ENCODE measurements at places on chromosomes 5 and 9. TPM values are rescaled to one million over a fixed set of nuclear protein-coding genes. Genes with fewer than 3 reads are reported as not detected.
A peak's percentile ranks its signal among the peaks of the same experiment; 100 is the strongest.

SHOC1 gene
- 0.79 TPM for total RNA-seq

RFESD gene
- 1.0 TPM for total RNA-seq

TMEM215 gene
- total RNA-seq = not detected

SPINK13 gene
- not detected for total RNA-seq

SPARC gene
- total RNA-seq = 283 TPM

GFI1B gene
- 3.1 TPM for total RNA-seq

OR1J2 gene
- total RNA-seq = not detected

PCDHB12 gene
- 1.8 TPM for total RNA-seq

NPR3 gene
- 6.3 TPM for total RNA-seq

CAMK4 gene
- total RNA-seq = 2.2 TPM

IRX1 gene
- 13.3 TPM for total RNA-seq

GRCh38 chr9:88355166-88355565 is 33.1 kb upstream of the SPIN1 start:
- no peak for DNase-seq

DNA sequence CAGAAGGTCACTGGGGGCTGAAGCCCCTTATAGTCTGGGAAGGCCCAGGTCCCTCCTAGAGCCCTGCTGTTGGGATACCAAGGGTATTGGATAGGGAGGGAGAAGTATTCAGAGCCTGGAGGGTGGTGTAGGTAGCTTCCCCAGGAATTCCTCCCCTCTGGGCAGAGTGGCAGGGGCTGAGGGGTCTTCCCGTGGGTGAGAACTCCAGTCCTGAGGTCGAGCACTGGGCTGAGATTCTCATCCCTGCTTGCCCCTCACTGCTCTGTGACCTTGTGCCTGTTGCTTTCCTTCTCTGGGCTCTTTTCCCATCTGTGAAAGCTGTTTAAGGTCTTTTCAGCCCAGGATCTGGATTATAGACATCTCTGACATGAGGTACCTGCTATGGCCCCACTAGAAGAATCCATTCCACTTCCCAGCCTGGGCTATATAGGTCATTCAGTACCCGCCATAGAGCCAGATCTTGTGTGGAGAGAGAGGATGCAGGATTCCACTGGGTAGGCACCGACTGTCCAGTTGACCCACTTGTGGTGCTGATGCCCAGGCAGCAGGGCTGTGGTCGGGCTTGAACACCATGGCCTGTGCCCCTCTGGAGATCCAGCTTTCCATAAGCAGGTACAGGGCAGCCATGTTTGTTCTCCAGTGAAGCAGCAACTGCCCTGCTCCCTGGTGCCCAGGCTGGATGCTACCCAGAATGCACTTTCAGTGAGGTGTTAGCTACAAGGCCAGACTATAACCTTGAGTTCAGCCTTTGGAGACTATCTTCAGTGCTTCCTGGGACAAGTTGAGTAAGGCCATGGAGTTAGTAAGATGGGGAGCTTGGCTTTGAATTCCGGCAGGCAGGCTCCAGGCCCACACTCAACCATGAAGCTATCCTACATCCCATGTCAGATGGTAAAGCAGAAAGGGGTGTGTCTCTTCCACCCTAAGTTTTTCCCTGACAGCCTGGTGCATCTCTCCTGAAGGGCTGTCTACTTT is 60.1 kb downstream of the AMBP start:
- no peak for DNase-seq

DNA sequence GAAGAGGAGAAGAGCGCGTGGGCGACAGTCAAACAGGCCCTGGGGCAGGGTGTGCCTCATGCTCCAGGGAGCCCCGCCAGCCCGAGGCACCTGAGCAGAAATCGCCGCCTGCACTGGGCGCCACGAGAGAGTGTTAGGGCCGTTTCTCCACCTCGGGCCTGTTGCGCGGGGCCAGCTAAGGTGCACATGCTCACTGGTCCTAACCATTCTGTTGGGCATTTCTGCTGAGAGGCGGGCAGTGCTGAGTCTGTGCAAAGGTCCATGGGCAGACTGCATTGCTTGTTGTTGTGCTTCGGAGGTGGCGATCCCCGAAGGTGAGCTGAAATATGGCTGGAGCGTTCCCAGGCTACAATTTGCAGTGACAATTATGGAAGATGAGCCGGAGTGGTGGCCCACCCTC is 367.8 kb upstream of the SPATA31A5 start:
- no peak for DNase-seq

DNA sequence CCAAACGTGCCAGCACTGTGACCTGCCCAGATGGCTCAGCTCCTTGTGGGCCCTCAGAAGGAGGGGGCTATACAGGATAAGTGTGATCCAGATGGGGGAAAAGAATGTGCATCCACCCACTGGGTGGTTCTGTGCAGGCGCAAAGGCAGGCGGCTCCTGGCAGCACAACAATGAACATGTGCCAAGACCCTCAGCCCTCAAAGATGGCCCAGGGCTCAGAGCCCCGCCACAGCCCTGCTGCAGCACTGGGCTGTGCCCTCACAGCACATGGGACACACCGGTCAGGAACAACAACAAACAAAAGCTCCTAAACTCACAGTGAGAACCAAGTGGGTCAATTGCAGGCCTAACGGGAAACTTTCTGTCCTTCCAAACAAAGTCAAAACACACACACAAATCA is 4.7 kb downstream of the SEMA4D start:
- no peak for DNase-seq

DNA sequence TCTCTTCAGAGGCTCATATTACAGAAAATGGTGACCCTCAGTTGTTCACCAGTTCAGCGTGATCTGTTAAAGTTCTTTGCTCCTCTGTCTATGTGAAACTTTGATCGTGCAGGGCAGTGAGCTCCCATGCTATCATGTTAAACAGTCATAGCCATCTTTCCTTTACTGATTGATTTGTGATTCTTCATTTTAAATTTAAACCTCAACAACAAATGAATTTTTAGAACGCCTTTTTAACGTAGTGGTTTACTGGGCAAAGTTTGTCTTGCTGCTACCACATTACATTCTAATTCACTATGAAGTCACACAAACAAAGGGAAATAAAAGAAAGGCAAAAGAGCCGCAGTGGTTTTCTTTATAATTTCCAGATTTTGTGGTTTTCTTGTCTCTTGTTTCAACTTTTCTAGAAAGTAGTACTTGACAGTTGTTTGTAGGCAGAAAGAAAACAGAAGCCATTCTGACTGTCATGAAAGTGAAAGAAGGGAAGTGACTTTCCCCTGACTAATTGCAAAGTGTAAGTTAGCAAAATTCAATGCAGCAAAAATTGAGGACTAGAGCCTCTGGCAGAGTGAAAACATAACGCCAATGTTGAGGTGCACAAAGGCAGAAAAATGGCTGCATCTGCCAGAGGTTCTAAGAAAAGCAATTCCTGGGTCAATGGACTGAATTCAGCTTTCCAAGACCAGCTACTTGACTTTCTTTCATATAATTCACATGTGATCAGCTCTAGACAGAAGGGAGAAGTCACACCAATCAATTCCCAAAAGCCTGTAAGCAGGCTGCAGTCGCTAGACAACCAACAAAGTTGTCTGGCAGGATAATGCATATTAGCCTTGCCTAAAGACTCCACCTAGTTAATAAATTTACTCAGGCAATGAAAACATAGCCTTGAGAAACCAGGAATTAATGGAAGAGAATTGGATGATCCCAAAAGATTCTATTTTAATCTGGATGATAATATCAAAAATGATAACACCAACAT is 7.1 kb upstream of the IFNA6 start:
- DNase-seq = no peak

DNA sequence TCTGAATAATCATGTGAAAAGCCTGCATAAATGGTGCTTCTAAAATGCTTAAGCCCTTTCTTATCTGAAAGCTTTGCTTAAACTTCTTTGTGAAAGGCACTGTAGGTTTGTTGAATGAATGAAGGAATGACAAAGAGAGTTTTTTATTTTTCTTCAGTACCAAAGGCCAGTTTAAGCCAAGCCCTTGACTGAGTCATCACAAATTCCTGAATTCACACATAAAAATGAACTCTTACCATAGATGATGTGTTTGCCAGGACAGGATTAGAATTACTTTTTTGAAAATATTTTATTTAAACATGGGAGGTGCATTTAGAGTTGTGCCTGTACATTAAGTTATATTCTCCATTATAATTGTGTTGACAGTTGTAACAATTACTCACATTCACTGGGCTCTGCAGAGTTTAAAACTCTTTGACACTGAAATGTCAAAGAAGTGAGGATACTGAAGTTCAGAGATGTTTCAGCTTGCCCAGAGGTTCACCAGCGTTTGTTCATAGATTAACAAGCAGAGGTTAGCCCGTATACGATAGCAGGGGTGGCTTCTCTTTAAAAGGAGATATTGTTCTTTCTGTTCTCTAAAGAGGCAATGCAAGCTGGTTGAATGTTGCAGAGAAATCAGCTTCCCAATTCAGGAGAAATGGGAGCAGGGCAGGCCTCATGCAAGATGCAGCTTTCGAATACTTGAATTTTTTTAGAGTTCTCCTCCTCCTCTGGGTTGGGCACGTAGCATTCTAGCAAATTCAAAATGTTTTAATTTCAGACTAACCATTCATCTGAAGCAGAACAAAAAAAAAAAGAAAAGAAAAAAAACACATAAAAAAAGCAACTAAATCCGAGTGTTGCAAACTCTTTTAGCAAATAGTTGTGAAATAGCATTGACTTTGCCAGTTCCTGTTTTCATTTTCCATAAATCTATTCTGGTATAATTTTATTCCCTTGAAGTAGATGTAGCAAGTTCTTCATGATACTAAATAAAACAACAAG is 358.7 kb upstream of the KLF4 start:
- no peak for DNase-seq

DNA sequence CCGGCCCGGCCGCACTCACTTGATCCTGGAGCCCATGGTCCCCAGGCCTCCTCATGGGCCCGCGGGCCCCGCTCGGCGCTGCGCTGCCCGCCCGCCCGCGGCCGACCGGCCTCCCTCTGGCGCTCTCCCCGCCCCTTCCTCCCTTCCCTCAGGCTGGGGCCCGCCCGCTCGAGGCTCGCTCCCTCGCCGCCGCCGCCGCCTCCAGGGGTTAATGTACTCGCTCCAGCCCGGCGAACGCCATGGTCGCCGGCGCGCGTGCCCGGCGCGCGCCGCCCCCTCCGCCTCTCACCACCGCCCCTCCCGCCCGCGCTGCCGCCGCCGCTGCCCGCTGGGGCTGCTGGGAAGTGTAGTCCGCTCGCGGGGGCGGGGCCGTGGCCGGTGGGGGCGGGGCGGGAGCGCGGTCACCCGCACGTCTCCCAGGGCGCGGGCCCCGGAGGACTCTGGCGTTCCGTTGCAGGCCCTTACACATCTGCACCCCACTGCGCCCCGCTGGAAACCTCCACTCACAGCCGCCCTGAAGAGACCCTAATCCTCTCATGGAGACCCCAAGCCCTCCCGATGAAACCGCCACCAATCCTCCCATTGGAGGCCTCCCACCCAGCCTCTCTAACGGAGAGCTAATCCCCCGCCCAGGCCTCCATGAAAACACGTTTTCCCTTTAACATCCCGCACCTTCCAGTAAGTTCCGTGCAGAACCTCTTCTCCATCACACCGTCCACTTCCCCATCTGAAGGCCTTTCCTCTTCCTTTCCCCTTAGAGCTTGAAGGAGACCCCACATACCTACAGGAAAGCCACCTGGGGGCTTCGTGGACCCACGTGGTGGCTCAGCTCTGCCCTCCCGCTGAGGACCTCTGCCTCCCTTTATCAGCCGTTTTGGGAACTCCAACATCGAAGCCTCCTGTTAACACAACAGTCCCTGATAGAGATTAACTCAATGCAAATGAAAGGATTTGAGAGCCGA is at the start of gene DENND1A:
Gene DENND1A, minus strand, starts transcription at position 257 of the 962 bp plus-strand sequence. Its CDS starts 221 bp downstream, at position 36.
- DNase-seq = peak; percentile 86

- DNase-seq = no peak
Observed at GRCh38 chr9:18596920-18597319, 123.0 kb downstream of the ADAMTSL1 start.

DNA sequence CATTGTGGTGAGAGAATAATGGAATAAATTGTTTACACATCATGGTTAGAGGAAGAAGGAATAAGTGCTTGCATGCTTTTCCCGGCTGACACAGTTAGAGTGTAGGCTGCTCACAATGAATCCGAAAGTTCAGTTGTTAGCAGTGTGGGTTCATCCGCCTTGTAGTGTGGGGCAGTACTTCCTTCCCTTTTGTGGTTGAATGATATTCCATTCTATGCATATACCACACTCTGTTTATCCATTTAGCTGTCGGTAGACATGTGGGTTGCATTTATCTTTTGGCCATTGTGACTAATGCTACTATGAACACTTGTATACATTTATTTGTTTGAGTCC is 84.0 kb downstream of the COL5A1 start:
- no peak for DNase-seq

- no peak for DNase-seq
Observed at GRCh38 chr5:112186401-112186990, 232.6 kb downstream of the EPB41L4A start.

- DNase-seq = peak; percentile 30
Observed at GRCh38 chr5:1096838-1097237, 15.0 kb downstream of the SLC12A7 start.

DNA sequence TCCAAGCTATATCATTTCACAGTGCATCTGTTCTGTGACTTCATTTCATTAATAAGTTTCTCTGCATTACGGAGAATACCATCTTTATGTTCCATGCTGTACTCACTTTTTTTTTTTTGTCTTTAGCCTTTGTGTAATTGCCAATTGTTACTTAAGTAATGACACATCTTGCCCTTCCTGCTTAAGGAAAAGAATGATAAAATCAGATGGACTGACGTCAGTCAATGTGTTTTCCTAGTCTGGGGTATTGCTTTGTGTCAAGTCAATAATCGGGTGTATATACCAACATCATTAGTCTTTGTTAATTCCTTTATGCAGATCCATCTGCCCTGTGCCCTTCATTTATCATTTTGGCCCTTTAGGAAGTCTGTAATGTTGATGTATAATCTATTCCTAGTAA is 133.5 kb downstream of the CD180 start:
- DNase-seq = no peak

DNA sequence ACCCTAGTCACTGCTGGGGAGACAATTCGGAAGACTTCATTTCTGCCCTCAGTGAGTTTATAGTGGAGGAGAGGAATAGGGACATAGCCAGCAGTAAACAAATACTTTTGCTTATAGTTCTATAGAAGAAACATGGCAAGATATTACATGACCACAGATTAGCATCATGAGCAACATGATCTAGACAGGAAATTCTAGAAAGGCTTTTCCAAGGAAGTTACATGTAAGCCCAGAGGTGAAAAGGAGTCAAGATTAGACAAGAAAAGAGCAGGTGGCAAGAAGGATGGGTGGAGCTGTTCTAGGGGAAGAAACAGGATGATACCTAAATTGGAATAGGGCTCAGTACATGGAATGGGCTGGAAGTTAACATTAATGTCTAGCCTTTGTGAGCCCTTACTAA is 82.8 kb upstream of the MYO10 start:
- DNase-seq = no peak

- DNase-seq = no peak
Observed at GRCh38 chr9:19481121-19481870, 72.5 kb downstream of the ACER2 start.

GRCh38 chr9:3793971-3794383 is 268.2 kb upstream of the RFX3 start:
- no peak for DNase-seq

- no peak for DNase-seq
Observed at GRCh38 chr9:76644647-76645250, 119.5 kb upstream of the PCA3 start.

DNA sequence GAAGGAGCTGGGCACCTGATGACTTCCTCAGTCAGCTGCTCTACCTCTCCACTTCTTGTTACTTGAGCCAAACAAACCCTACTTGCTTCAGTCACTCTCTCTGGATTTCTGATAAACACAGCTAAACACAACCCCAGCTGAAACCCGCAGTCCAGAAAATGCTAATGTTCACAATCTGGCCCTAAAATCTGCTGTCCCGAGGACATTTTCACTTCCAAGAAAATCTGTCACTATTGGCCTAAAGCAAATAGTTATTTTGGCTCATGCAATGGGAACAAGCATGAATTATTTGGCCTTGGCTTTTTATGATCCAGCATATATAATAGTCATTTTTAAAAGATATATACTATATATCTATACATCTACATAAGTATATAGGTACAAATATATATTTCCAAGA is 19.1 kb downstream of the FAM81B start:
- DNase-seq = no peak
